ENCODE measurements at places on chromosomes 1 and 21.
A peak's percentile ranks its signal among the peaks of the same experiment; 100 is the strongest.

- DNase-seq: no peak
These were observed 584 bp upstream of the LTN1 start for GRCh38 chr21:28993293-28993629.

GRCh38 chr1:44524655-44525500 is 119.8 kb downstream of the RNF220 start:
- no peak for DNase-seq

DNA sequence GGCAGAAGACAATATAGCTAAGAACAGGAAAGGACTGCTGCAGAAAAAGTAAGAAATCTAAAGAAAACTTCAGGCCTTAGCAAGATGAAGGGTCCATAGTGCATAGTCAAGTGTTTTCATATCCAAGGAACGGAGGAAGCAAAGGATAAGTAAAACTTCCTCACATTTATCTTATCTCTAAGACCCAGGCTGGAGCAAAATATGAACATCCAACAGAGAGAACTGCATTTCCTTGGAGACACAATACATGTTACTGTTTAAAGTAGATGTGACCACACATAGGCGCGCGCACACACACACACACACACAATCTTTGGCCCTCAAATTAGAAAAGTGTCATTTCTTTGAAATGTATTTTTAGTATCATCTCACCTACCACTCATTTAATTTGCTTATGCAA is 66.7 kb downstream of the TTLL7 start:
- DNase-seq: no peak

DNA sequence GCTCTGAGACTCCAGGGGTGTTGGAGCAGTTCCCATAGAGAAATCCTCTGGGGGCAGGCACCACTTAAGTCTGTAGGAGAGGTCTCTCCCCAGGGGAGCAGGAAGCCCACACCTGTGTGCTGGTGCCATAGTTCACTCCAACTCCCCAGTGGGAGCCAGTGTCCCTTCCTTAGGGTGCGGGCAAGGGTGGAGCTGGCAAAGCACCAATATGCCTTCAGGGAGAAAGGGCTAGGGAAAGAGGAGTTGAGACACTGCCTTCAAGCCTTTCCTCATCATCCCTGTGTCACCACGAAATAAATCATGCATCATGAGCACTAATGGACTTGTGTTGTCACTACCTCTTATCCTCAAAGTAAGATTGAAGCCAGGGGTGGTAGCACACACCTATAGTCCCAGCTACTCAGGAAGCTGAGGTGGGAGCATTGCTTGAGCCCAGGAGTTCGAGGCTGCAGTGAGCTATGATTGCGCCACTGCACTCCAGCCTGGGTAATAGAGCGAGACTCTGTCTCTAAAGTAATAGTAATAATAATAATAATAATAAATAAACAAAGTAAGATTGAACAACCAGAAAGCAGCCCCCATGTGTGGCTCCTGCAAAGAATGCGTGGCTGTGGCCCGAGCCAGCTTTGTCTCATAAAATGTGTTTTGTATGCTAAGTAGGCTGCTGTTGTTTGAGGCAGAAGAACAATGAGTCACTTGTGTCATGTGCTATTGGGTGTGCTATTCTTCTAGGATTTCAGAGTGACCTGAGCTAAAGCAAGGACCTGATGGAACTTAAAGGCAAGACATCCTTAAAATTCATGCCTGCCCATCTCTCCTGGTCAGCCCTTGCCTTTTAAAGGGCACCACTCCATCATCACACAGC is 6.7 kb upstream of the TIE1 start:
- peak; percentile 61 for DNase-seq

GRCh38 chr1:114122941-114123618 is 30.6 kb downstream of the SYT6 start:
- DNase-seq: peak; percentile 65

DNA sequence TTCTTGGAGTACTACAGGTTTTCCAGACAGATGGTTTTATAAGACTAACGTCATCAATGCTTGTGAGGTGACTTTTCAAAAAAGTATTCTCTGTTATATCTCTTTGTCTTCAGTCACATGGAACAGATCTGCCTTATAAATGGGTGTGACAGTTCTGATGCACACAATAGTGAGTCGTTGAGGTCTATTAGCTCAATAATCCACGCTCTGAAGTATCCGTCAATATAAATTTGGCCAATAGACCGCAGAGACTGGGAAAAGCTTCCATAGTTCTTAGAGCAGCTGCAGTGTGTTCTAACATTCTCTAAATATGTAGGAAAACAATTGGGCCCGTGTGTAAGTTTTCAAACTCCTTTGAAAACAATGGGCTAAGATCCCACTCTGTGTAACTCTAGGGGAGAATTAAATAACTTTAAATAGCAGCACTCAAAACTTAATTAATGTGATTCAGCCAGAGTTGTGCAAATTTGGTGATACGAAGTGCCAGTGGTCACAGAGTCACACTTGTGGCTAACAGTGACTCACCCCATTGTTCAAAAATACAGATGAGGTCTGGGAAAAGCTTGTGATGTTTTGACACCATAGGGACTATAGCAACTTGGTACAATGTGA is 316.0 kb downstream of the LMO4 start:
- DNase-seq: no peak

DNA sequence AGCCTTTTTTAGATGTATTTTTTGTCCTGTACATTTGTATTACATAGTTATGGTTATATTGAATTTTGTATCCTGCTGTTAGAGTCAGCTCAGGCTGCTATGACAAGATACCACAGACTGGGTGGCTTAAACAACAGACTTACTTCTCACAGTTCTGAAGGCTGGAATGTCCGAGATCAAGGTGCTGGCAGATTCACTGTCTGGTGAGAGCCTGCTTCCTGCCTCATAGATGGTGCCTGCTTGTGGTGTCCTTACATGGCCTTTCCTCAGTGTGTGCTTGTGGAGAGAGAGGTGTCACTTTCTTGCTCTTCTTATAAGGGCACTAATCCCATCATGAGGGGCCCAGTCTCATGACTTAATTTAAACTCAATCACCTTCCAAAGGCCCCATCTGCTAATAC is 23.1 kb upstream of the MYSM1 start:
- DNase-seq: no peak

- DNase-seq: no peak
These were observed 23.6 kb downstream of the VAMP4 start for GRCh38 chr1:171718216-171718615.

GRCh38 chr1:110310300-110310699 is 28.9 kb upstream of the RBM15 start:
- DNase-seq: no peak

GRCh38 chr1:88946861-88947260 is 45.6 kb downstream of the KYAT3 start:
- DNase-seq: peak; percentile 10

GRCh38 chr1:205505791-205506190 is 1.3 kb downstream of the CDK18 start:
- DNase-seq: no peak

DNA sequence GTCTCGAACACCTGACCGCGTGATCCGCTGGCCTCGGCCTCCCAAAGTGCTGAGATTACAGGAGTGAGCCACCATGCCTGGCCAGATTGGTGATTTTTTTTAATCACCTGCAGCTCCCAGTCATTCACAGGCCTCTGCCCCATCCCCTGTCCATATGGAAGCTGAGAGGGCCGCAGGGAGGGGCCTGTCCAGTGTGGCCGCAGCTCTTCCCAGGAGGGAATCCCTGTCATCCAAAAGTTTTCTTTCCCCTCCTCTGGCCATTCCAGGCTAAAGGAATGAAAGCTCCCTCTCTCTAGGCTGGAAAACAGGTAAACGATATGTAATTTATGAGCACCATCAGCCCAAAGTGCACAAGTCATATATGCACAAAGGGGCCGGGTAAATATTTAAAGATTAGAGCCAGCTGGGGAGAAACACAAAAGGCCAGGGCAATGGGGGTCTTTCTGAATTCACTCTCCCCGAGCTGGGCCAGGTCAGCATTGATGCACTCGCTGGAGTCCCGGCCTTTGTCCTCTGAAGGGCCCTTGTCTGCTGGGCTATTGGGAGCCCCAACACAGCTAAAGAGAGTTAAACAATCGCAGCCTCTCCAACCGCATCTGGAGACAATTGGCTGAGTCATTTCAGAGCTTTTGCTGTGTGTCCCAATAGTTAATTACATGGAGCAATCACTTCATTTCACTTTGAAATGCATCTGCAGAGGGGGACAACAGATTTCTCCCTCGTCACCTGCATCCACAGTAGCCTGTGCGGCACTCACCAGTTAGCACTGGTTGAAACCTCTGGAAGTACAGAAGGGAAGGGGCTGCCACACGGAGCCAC is 3.8 kb upstream of the HES3 start:
- no peak for DNase-seq

- no peak for DNase-seq
These were observed 76.6 kb upstream of the NRIP1 start for GRCh38 chr21:15141261-15141970.

DNA sequence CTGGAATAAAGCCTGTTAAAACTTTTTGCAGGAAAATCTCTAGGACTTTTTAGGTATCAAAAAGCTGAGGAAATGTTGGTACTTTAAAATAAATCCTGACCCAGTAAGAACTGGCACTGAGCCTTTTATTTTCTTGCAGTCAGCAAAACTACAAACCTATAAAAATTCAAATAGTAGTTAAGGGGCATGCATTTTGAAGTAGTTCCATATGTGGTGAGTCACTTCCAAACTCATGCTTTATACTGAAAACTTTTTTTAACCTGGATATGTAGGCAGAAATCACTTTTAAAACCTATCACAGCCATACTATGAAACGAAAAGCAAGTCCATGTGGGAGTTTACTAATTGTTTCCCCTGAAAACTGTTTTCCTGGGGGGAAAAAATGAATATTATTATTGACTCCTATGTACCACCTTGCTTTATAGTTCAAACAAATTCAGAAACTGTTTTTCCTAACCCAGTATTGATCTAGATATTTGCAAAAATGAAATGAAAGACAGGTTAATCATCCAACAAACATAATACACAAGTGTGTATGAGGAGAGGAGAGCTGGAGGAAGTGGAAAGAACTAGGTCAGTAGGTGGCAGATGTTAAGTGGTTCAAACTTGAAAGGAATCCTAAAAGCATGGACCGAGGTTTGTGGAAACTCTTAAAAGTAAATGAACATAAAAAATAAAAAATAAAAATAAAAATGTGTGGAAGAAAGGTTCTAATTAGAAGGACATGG is 30.5 kb downstream of the NRIP1 start:
- no peak for DNase-seq

- no peak for DNase-seq
These were observed 35.6 kb upstream of the LRRC3 start for GRCh38 chr21:44419679-44420078.

- no peak for DNase-seq
These were observed 26.6 kb downstream of the TMEM51 start for GRCh38 chr1:15180189-15180588.

DNA sequence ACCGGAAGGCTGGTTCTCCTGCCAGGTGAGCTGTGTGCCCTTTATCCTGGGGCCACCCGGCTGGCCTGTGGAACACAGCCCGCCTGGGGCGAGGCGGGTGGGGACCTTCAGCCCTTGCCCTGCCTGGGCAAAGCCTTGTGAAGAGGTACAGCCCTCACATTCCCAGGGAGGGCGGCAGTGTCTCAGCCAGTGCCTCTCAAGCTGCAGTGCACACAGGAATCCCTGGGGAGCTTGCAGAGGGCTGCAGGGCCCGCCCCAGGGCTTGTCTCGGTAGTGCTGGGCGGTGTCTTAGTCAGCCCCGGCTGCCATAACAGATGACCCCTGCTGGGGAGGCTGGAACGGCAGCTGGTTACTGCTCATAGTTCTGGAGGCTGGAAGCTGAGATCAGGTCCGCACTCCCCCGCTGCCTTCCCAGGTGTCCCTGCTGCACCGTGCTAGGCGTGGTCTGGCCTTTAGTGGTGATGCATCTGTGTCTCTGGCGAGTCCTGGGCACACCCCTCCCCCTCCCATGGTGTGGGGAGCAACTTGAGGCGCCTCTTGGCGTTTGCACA is 12.6 kb downstream of the DFFB start:
- DNase-seq: no peak

GRCh38 chr1:199399996-199400724 is 627.4 kb upstream of the NR5A2 start:
- peak; percentile 24 for DNase-seq

DNA sequence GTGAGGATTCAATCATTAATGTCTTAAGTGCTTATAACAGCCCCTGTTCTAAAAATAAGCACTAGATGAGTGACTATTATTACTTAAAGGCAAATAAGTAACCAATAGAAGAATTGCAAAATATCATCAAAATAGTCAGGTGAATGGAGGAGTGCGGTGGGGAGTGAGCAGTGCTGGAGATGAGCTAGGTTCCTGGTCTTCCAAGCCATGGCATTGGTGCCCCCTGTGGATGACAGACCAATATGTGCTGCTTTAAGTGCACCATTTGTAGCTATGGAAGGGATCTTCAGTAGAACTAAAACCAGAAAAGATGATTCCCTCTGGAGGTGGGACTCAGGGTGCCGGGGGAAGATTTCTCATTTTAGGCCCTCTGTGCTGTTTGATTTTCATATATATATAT is 46.1 kb upstream of the SLC30A1 start:
- peak; percentile 61 for DNase-seq

DNA sequence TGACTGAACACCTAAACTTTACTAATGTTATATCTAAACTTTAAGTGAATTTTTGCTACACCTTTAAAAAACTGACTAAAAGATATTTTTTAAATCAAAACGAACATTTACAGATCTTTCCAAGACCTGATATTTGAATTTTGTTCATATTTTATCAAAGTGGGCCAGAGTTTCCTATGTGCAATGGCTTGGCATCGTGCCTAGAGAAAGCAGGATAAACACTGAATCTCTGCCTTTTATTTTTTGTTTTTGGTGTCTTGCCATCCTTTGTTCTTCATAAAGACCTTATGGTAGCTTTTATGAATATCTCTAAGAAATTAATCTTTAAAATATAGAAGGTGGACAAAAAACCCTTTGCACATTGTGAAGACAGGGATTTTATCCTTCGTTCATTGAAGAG is 25.8 kb upstream of the VPS26C start:
- DNase-seq: no peak

GRCh38 chr1:28021064-28021463 is 61.3 kb downstream of the XKR8 start:
- DNase-seq: no peak

GRCh38 chr21:42490720-42491119 is 5.3 kb downstream of the RSPH1 start:
- no peak for DNase-seq

GRCh38 chr1:217062586-217062985 is 339.4 kb upstream of the ESRRG start:
- DNase-seq: no peak

- no peak for DNase-seq
These were observed 2.9 kb upstream of the PRAMEF12 start for GRCh38 chr1:12770620-12771019.

DNA sequence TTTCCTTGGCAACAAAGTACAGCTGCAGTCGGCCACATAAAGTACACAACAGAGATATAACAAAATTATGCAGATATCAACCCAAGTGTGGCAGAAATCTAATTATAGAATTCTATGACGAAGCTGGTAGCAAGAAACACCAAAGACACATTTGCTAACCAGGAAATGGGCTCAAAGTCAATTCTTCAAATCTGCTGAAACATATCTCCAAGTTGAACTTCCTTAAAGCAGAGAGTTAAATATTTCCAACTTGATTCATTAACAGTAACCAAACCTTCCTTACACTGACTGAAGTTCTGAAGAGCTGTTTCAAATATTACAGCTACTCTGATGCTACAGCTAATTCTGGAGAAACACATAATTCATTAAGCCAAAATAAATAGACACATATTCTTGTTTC is 67.6 kb upstream of the SDC3 start:
- peak; percentile 41 for DNase-seq

GRCh38 chr21:43819511-43820405 is 30.4 kb downstream of the RRP1 start:
- DNase-seq: no peak
